HT1080 (cell line): ENCODE measurements at places on chromosomes 4 and X. TPM values are rescaled to one million over a fixed set of nuclear protein-coding genes. Genes with fewer than 3 reads are reported as not detected.

- peak; percentile 44 for DNase-seq
These were observed 5.7 kb upstream of the AMELX start for GRCh38 chrX:11287505-11287904.

- DNase-seq: no peak
These were observed 6.5 kb downstream of the ZFYVE28 start for GRCh38 chr4:2411786-2412510.

- peak; percentile 45 for DNase-seq
These were observed 2.2 kb downstream of the SORCS2 start for GRCh38 chr4:7194251-7195140.

The HSFX4 gene
- not detected in 2 replicates for total RNA-seq

GRCh38 chrX:85109235-85109634, 105.6 kb downstream of the APOOL start:
- DNase-seq: peak; percentile 14

GRCh38 chr4:120843849-120844527, 78.5 kb downstream of the PRDM5 start:
- DNase-seq: no peak

DNA sequence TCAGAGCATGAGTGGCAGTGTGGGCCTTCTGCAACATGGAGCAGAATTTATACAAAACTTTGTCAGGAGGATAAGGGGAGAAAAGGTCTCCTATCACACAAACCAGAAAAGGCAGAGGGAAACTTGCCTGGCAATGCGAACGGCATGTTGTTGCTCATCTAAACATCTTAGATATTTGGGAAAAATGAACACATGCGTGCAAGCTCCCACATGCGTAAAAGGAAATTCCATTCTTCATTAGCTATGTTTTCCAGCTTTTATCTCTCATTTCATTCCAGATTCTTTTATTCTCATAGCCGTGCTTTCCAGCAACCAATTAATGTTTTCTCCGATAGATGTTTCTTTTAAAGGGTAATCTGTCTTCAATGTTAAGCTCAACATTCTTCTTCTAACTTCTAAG, 31.3 kb upstream of the GBA3 start:
- no peak for DNase-seq

DNA sequence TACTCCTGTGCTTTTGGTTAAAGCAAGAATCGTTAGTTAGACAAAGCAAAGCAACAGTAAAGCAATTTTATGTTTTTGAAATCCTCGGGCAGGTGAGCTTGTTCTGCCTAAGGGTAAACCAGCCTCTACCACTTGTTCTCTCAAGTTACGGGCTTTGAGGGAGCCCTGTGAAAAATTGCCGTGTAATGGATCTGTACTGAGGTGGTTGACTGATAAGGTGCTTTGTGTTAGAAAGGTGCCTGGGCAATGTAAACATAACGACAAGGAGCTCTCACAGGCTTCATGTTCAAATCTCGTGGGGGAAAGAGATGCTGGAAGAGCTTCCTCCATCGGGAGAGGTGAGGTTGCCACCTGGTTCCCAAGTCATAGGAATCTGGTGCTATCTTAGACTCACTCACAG, 111.8 kb downstream of the TRAPPC11 start:
- no peak for DNase-seq

The PROM1 gene
- total RNA-seq: not detected in 2 replicates

The ATP6AP1 gene
- 30.5 and 44.4 TPM in 2 replicates for total RNA-seq

GRCh38 chr4:169117591-169118081, 107.6 kb upstream of the CBR4 start:
- no peak for DNase-seq

- no peak for DNase-seq
These were observed 1.7 kb upstream of the SPARCL1 start for GRCh38 chr4:87530868-87531267.

GRCh38 chr4:39205476-39205875, 23.1 kb downstream of the WDR19 start:
- DNase-seq: no peak
